GOT3 (cell line): ENCODE measurements at places on chromosomes 3 and 15.

GRCh38 chr3:87555290-87555689 lies 278.9 kb upstream of the POU1F1 start:
- DNase-seq = no peak

GRCh38 chr3:117017135-117017894 lies 307.7 kb downstream of the TUSC7 start:
- DNase-seq = no peak

DNA sequence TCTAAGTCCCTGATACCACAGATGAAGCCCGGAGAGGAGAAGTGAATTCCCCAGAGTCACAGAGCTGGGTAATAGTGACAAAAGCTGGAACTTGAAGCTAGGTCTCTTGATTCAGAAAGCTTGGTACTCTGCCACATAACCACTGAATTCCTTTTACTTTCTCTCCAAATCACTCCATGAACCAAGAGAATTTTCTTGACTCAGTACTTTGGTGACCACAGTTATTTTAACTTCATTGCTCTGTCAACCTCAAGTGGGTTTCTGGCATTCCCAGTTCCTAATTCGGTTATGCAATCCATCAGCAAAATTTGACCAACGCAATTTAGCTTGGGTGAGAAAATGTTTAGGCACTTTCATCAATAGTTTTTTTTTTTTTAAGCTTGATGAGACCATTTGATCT lies 61.0 kb upstream of the PPARG start:
- DNase-seq = no peak

DNA sequence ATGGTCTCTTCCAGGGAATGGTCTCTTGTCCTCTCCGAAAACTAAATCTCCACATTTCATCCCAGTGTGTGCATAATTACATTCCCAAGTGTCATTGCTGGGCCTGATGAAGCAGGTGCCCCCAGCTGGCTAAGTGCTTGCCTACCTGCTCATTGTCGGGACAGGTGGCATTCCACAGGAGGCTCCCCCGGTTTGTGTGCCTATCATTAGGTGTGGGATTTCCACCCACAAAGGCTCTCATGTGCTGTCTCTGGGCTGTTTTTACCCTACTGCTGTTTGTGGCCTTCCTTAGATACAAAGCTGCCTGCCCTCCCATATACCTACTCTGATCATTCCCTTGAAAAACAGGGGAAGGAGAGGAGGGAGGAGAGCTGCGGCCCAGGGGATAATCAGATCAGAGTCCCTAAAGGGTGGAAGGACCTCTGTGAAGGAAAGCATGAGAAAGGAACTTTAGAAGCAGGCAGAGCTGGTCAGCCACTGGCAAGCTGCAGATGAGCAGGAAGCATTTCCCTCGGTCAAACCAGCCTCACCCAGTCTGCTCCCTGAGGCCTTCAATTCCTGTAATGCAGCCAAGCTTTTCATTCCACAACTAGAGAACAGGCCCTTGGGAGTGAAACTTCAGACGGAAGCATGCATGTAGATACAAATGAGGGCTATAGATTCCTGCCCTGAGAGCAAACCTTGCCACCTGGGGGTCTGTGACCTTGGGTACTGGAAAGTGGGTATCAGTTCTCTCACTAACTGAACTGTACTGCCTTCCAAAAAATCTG lies 60.7 kb upstream of the HEG1 start:
- no peak for DNase-seq

DNA sequence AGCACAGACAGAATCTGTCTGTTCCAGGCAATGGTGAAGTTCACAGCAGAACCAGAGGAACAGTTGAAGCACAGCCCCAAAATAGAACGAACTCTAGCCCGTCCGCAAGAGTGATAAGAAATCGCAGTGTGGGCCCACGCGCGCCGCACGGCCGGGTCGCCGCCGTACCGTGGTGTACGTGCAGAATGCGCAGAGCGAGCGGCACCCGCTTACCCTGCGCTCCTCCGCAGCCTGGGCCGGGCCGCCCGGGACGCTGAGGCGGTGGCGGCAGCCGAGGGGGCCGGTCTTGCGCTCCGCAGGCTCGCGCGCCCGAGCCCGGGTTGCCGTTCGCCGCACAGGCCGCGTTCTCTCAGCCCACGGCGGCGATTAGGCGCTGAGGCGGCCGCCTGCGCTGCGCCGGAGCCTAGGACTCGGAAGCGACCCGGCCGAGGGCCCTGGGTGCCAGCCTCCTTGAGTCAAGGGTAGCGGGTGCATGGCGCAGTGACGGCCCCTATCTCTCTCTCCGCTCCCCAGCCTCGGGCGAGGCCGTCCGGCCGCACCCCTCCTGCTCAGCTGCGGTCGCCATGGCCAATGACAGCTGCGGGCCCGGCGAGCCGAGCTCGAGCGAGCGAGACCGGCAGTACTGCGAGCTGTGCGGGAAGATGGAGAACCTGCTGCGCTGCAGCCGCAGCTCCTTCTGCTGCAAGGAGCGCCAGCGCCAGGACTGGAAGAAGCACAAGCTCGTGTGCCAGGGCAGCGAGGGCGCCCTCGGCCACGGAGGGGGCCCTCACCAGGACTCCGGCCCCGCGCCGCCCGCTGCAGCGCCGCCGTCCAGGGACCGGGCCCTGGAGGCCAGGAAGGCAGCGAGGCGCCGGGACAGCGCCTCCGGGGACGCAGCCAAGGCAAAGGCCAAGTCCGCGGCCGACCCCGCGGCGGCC lies 20.5 kb downstream of the WDR73 start:
- peak; percentile 10 for DNase-seq

DNA sequence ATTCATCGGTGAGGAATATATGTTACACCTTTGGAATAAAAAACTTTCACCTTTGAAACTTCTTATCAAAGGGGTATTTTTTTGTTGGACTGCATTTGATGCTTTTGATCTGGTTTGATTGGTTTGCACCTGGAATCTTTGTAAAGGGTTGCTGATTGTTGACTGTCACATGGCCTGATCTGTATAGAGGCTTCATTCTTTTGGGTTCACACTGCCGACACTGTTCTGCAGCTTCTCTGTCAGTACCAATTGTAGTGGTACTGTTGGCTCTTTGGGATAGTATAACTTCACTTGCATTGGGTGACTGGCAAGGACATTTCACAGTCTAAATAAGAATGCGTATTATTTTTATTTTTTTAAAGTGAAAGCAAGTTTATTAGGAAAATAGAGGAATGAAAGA lies 155.7 kb downstream of the DOCK3 start:
- no peak for DNase-seq

- no peak for DNase-seq
Measured at GRCh38 chr3:124772081-124772831, 42.0 kb downstream of the UMPS start.

- DNase-seq = no peak
Measured at GRCh38 chr15:36323615-36324014, 255.8 kb upstream of the CDIN1 start.

DNA sequence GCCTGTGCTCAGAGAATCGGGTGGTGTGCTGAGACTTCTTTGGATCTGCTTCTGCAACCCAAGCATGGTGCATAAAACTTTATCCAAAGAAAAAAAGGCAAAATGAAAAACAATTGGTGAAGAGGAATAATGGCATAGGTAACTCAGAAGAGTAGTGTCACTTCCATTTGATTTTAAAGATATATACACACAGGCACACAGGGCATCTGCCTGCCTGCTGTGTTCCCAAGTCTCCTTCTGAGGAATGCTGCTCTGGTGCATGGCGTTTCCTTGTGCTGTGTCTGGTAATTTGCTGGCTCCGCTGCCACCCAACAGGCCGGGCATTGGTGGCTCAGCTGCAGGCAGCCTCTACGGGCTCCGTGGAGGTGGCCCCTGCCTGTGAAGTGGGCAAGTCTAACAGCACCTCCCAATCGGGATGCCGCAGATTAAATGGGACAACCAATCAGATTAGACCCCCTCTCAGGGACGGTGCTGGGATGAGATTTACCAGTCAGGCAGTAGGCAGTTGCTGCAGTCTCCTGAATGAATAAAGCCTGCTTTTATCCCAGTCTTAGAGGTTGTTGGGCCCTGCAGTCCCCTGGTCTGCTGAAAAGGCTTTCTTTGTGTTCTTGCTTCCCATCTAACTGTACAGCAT lies 253.7 kb upstream of the RASGRP1 start:
- DNase-seq = no peak

DNA sequence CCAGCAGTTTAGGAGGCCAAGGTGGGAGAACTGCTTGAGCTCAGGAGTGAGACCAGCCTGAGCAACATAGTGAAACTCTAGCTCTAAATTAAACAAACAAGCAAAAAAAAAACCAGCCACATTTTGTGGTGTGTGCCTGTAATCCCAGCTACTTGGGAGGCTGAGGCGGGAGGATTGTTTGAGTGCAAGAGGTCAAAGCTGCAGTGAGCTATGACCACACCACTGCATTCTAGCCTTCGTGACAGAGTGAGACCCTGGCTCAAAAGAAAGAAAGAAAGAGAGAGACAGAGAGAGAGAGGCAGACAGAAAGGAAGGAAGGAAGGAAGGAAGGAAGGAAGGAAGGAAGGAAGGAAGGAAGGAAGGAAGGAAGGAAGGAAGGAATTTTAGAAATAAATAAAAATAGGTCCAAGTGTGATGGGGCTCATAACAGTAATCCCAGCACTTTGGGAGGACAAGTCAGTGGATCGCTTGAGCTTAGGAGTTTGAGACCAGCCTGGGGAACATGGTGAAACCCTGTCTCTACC lies 38.7 kb upstream of the LRIG1 start:
- DNase-seq = no peak

DNA sequence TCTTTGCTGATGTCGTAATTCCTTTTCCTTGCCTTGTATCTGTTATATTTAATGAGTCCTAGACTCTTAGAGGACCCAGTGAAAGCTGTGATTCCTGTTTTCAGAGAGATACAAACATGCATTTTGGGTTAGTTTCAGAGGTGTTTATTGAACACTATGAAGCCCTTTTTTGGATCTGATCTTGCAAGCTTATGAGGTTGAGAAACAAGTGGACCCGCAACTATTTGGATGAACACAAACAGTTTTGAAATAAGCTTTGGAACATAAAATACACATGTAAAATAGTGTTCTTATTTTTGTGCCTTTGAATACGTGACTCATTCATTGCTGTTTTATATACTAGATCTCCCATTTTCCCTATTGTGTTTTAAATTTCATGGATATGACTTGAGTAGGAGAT lies 33.5 kb downstream of the SNRK start:
- DNase-seq = no peak

- no peak for DNase-seq
Measured at GRCh38 chr3:179956416-179956830, 80.3 kb downstream of the PEX5L start.

GRCh38 chr3:113677737-113678136 lies 18.7 kb downstream of the USF3 start:
- DNase-seq = no peak

GRCh38 chr15:31459400-31459748 lies 132.7 kb downstream of the KLF13 start:
- no peak for DNase-seq

- DNase-seq = no peak
Measured at GRCh38 chr15:71078506-71079207, 36.6 kb upstream of the THSD4 start.

DNA sequence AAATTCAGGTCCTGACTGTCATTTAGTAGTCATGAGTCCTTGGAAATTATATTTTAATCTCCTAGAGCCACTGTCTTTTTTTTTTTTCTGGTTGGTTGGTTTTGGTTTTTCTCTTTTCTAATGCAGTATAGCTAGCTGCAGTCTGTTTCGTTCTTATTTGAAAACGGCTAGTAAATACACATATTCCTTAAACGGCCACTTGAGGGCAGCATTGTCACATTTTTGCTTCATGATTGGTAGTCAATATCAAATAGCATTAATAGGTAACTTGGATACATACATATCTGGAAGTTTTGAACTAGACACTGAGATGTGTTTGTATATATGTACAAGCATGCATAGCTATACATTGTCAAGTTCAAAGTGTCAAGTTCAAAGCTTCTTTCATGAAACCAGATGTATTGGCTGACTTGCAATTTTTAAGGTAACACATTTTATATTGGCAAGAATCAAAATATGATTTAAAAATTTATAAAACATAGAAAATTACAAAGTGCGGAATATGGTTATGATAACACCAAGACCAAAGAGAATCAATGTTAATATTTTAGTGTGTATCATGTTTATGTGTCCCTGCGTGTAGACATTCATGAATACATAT lies 22.5 kb downstream of the GABRA5 start:
- no peak for DNase-seq
